ENCODE measurements at places on chromosomes 6 and 20. TPM values are rescaled to one million over a fixed set of nuclear protein-coding genes. Genes with fewer than 3 reads are reported as not detected.

Gene KCNB1
- 0.63 TPM for polyA plus RNA-seq

Gene SLC35D3
- 0.12 TPM for polyA plus RNA-seq

Gene PAK1IP1
- polyA plus RNA-seq = 24.9 TPM

Gene PKIB
- 1.6 TPM for polyA plus RNA-seq

Gene BTN1A1
- 0.29 TPM for polyA plus RNA-seq

Gene XRN2
- polyA plus RNA-seq = 113 TPM

Gene OPRM1
- not detected for polyA plus RNA-seq

Gene CYP39A1
- 8.1 TPM for polyA plus RNA-seq

Gene OR2B6
- not detected for polyA plus RNA-seq

Gene FAM83D
- 13.6 TPM for polyA plus RNA-seq

Measured in left renal pelvis (tissue), 4 donors.